ENCODE measurements at places on chromosomes 11 and 22. TPM values are rescaled to one million over a fixed set of nuclear protein-coding genes. Genes with fewer than 3 reads are reported as not detected.

- peaks cover 3% of the 10 kb centered on the region for H3K27me3 ChIP-seq
- no peak for DNase-seq
- H3K27ac ChIP-seq: no peak overlapping the region
- no peak overlapping the region for H3K4me3 ChIP-seq
- H3K36me3 ChIP-seq: no peaks in the 10 kb centered on the region
- H3K4me1 ChIP-seq: peaks cover 5% of the 10 kb centered on the region
These were observed 1052.3 kb downstream of the NTM start for GRCh38 chr11:132422722-132423121.

DNA sequence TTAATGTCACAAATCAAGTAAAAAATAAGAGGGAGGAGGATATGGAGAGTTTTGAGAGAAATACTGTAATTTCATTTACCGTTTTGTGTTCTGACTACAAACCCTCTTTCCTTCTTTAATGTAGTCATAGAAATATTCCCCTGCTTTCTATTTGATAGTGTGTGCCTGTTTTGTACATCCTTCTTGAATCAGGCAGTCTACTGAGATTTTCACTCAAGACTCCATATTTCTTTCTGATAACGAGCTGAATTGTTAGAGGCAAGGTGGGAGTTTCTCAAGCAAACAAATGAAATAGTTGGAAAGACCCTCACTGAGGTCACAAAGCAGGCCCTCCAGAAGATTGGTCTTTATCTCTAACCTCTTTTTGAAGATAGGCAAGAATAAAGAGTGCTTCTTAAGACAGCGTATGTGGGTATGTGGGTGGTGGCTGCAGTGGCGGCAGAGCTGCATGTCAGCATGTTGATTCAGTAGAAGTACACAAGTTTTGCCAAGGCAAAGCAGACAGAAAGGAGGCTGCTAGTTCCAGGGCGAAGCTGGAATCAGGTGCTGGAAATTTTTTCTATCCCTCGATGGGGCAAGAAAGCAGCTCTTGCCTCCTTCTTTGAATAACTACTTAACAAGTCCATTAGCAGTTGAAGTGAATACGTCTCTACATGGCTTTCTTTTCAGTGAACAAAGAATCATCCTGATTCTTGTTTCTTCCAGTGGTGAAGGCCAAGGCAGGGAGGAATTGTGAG, 164.2 kb downstream of the FAM76B start:
- no peak overlapping the region for H3K4me3 ChIP-seq
- H3K27me3 ChIP-seq: no peaks in the 10 kb centered on the region
- no peak overlapping the region for H3K27ac ChIP-seq
- H3K36me3 ChIP-seq: no peaks in the 10 kb centered on the region

- peaks cover 8% of the 10 kb centered on the region for H3K4me1 ChIP-seq
- no peak for DNase-seq
- no peaks in the 10 kb centered on the region for H3K36me3 ChIP-seq
- H3K4me3 ChIP-seq: peak overlapping the region; percentile 70
These were observed 841 bp upstream of the TUB start for GRCh38 chr11:8080069-8080670.

GRCh38 chr11:109929308-109929707, 163.9 kb upstream of the ZC3H12C start:
- H3K4me3 ChIP-seq: no peak overlapping the region
- peaks cover 13% of the 10 kb centered on the region for H3K36me3 ChIP-seq
- H3K27me3 ChIP-seq: no peaks in the 10 kb centered on the region
- DNase-seq: no peak
- H3K27ac ChIP-seq: no peak overlapping the region

GRCh38 chr22:22604326-22605073, 39.9 kb upstream of the GGTLC2 start:
- peak overlapping the region; percentile 11 for H3K27ac ChIP-seq
- peaks cover 4% of the 10 kb centered on the region for H3K36me3 ChIP-seq
- no peak for DNase-seq

GRCh38 chr22:27397954-27398342, 403.6 kb downstream of the MN1 start:
- no peak for DNase-seq
- H3K4me3 ChIP-seq: no peak overlapping the region
- peaks cover 14% of the 10 kb centered on the region for H3K36me3 ChIP-seq
- no peak overlapping the region for H3K27ac ChIP-seq
- H3K4me1 ChIP-seq: no peaks in the 10 kb centered on the region

DNA sequence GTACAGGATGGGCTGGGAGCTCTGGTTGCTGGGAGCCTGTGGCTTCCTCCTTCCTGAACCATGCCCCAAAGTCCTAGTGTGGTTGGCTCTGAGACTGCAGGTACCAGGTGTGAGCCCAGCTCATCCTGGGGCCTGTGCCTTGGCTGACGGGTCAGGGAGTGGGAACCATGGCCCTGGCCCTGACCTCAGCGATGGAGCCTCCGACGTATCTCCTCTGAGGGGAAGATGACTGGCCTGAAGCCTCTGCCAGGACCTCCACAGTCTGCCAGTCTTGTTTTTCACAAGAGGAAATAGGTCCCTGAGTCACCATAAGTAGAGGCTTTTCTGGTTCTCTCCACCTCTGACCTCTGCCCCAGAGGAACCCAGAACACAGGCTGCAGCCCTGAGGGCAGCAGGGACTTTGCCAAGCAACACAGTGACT, 3.4 kb downstream of the RCE1 start:
- H3K4me1 ChIP-seq: peaks cover 6% of the 10 kb centered on the region
- H3K27ac ChIP-seq: no peak overlapping the region
- H3K27me3 ChIP-seq: peaks cover 12% of the 10 kb centered on the region
- no peak for DNase-seq

GRCh38 chr11:109892321-109892794, 200.8 kb upstream of the ZC3H12C start:
- no peak for DNase-seq
- no peaks in the 10 kb centered on the region for H3K27me3 ChIP-seq

DNA sequence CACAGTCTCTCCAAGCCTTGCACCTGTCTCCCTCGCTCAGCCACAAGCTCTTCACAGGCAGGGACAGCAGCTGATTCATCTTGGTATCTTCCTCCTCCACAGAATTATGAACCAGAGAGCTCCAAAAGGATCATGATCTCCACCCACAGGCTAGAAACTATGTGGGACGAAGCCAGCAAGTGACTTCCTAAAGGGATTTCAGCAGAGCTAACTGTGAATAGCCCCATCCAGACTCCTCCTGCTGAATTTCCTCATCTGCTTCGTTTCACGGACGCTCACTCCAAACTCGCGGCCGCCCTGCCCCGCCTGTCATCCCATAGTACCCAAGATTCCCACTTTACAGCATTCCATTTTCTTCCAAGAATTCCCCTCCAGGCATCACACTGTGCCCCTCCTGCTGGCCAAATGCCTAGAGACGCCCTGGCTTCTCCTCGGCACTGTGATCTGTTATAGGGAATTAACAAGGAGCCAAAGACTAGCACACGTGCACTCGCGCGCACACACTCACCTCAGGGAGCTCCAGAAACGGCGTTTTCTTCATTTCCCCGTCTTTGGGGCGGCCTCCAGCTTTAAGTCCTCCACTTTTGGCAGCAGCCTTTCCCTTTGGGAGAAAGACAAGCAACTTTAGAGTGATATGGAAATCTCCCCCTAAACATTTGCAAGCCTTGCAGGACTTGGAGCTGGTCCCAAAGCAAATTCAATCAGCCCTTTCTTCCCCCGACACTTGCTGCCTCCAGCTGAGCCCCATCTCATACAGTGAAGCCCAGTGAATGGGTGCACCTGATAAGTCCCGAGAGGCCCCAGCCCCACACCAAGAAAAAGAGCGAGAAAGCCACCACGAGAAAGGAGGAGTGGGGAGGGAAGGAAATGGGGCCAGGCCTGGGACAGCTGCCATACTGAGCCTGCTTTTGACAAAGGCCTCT, 35.5 kb downstream of the SPATA19 start:
- no peaks in the 10 kb centered on the region for H3K36me3 ChIP-seq
- H3K27me3 ChIP-seq: no peaks in the 10 kb centered on the region
- no peak overlapping the region for H3K27ac ChIP-seq
- no peak overlapping the region for H3K4me3 ChIP-seq

DNA sequence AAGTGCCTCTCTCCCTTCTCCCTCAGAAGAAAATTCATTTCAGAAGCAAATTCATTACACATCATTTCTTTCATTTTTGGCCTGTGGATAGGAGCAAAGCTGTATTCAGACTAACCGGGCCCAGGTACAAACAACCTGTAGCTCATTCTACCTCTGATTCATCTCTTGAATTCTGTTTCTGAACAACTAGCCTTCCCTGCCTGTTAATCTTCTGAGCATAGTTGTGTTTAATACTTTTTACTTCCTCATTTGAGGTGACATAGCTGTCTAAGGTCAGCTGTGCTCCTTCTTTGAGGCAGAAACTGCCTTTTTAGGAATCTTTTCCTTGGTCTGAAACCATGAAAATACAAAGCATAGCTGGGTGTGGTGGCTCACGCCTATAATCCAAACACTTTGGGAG, 12.6 kb upstream of the IL18BP start:
- no peaks in the 10 kb centered on the region for H3K27me3 ChIP-seq
- peaks cover 2% of the 10 kb centered on the region for H3K4me1 ChIP-seq
- no peak for DNase-seq
- H3K4me3 ChIP-seq: no peak overlapping the region
- H3K36me3 ChIP-seq: no peaks in the 10 kb centered on the region

DNA sequence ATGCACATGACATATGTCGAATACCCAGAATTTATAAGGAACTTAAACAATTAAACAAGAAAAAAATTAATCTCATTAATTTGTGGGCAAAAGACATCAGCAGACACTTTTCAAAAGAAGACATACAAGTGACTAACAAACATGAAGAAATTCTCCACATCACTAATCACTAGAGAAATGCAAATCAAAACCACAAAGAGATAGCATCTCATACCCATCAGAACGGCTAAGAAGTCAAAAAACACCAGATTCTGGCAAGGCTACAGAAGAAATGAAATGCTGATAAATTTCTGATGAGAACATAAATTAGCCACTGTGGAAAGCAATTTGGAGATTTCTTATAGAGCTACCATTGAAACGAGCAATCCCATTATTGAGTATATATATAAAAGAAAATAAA, 210.6 kb upstream of the LUZP2 start:
- no peak overlapping the region for H3K27ac ChIP-seq
- no peak for DNase-seq
- H3K4me1 ChIP-seq: no peaks in the 10 kb centered on the region
- H3K27me3 ChIP-seq: no peaks in the 10 kb centered on the region

GRCh38 chr22:33658775-33659174, 261.5 kb downstream of the LARGE1 start:
- peaks cover 10% of the 10 kb centered on the region for H3K36me3 ChIP-seq
- peaks cover 7% of the 10 kb centered on the region for H3K27me3 ChIP-seq
- H3K4me3 ChIP-seq: no peak overlapping the region
- H3K27ac ChIP-seq: no peak overlapping the region

DNA sequence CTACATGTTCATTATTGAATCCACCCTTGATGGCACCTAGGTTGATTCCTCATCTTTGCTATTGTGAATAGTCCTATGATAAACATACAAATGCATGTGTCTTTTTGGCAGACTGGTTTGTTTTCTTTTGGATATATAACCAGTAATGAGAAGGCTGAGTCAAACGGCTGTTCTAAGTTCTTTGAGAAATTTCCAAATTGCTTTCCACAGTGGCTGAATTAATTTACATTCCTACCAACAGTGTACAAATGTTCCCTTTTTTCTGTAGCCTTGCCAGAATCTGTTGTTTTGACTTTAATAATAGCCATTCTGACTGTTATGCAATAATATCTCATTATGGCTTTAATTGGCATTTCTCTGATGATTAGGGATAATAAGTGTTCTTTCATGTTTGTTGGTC, 184.9 kb downstream of the CASP12 start:
- H3K27ac ChIP-seq: no peak overlapping the region
- DNase-seq: no peak
- H3K36me3 ChIP-seq: no peaks in the 10 kb centered on the region
- no peaks in the 10 kb centered on the region for H3K27me3 ChIP-seq
- no peaks in the 10 kb centered on the region for H3K4me1 ChIP-seq
- no peak overlapping the region for H3K4me3 ChIP-seq

GRCh38 chr22:29224859-29225410, 19.2 kb downstream of the EMID1 start:
- peak; percentile 7 for DNase-seq
- H3K4me3 ChIP-seq: no peak overlapping the region
- no peak overlapping the region for H3K27ac ChIP-seq
- H3K4me1 ChIP-seq: no peaks in the 10 kb centered on the region
- no peaks in the 10 kb centered on the region for H3K36me3 ChIP-seq
- peaks cover 4% of the 10 kb centered on the region for H3K27me3 ChIP-seq

GRCh38 chr22:46064228-46064965, 85.9 kb upstream of the PPARA start:
- no peaks in the 10 kb centered on the region for H3K4me1 ChIP-seq
- H3K27ac ChIP-seq: no peak overlapping the region
- peaks cover 6% of the 10 kb centered on the region for H3K36me3 ChIP-seq
- H3K4me3 ChIP-seq: no peak overlapping the region
- H3K27me3 ChIP-seq: peaks cover 17% of the 10 kb centered on the region
- DNase-seq: peak; percentile 16

DNA sequence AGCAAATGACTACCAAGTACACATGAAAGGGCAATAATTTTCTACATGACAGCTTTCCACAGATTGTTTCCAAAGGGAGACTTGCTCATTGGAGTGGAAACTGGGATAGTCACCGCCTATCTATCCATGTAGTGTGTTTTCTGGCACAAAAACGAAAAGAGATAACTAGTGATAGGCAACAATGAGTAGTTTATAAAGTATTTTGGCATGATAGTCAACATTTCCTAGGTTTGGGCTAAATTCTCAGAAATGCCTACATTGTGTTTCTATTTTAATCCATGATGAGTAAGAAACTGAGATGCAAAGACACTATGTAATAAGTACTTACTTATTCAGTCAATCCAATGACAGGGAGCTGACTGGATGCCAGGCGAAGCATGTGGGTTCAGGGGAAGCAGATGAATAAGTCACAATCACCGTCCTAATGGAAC, 1129.1 kb downstream of the DLG2 start:
- no peak overlapping the region for H3K27ac ChIP-seq
- H3K4me1 ChIP-seq: no peaks in the 10 kb centered on the region
- DNase-seq: no peak
- no peak overlapping the region for H3K4me3 ChIP-seq

Gene P2RX6
- total RNA-seq: 1.5 TPM

Gene SORL1
- 11.1 TPM for total RNA-seq

Gene KCNK4
- total RNA-seq: 0.47 TPM

Gene RFPL3
- not detected for total RNA-seq

Gene HSPA8
- total RNA-seq: 1,228 TPM

Gene XPNPEP3
- total RNA-seq: 20.7 TPM

Gene PTPN5
- total RNA-seq: 25.8 TPM

Gene PKDREJ
- total RNA-seq: not detected

Gene MS4A1
- not detected for total RNA-seq

Gene OR52I2
- 0.49 TPM for total RNA-seq

Gene MRGPRX3
- total RNA-seq: not detected
